ENCODE measurements at places on chromosomes 1 and 21.

DNA sequence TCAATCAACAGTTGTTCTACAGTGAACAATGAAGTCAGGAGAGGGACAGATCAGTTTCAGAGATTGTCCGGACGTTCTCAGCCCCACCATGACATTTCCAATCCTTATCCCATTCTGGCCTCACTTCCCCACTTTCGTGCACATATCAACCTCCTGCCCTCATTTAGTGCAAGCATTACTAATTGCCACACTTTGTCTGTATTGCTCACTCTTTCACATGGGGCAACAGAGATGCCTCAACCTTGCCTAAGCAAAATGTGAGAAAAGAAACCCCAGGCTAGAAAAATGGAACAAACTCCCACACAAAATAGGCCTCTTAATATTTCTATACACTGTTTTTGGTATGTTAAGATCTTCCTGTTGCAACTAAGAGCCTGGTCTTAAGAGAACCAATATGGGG, 8.9 kb upstream of the RGS1 start:
- DNase-seq, result no peak

GRCh38 chr1:186566140-186566855, 105.4 kb upstream of the PDC start:
- no peak for DNase-seq

GRCh38 chr1:213858581-213858980, 129.2 kb upstream of the PROX1 start:
- no peak for DNase-seq

DNA sequence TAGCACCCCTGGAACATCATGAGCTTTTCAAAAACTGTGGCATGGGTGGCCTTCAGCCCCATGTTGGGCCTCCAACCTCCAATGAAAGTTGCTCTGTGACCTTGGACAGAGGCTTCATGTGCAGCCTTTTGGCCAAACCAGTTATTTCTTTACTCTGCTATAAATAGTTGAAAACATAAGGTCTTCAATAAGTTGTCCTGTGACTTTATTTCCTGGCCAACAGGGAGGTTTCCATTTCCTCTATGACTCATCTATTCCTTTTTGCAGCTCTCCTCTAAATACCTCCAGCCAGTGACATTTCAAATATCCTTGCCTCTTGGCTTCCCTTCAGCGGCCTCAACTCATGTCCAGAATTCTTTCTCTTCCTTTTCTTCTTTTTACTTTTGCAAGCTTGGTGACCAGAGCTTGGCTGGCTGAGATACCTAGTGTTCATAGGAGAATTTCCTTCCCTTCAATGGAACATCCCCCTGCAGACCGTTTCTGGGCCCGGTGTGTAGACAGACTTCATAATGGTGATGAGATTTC, 22.7 kb upstream of the TRIM67 start:
- peak; percentile 13 for DNase-seq

GRCh38 chr1:22030473-22030872, 22.0 kb upstream of the CDC42 start:
- DNase-seq, result no peak

GRCh38 chr1:38102636-38103035, 56.0 kb upstream of the POU3F1 start:
- peak; percentile 81 for DNase-seq

- peak; percentile 59 for DNase-seq
Measured at GRCh38 chr1:219324629-219325367, 151.1 kb downstream of the LYPLAL1 start.

DNA sequence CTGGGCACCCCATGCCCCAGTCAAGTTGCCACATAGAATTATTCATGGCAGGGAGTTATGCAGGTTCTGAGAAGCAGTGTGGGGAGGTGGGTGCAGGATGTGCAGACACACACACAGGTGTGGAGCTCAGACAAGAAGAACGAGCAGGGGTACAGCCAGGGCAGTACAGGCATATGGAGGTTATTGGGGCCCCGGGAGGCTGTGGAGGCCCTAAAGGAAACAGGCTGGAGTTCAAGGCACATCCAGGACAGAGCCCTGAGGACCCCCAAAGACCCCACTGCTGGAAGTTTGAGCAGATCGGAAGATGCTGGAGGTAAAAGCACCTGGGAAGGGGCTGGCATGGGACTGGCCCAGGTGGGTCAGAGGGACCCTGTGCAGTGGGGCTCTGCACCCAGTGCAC, 171.3 kb downstream of the PSMG1 start:
- no peak for DNase-seq

DNA sequence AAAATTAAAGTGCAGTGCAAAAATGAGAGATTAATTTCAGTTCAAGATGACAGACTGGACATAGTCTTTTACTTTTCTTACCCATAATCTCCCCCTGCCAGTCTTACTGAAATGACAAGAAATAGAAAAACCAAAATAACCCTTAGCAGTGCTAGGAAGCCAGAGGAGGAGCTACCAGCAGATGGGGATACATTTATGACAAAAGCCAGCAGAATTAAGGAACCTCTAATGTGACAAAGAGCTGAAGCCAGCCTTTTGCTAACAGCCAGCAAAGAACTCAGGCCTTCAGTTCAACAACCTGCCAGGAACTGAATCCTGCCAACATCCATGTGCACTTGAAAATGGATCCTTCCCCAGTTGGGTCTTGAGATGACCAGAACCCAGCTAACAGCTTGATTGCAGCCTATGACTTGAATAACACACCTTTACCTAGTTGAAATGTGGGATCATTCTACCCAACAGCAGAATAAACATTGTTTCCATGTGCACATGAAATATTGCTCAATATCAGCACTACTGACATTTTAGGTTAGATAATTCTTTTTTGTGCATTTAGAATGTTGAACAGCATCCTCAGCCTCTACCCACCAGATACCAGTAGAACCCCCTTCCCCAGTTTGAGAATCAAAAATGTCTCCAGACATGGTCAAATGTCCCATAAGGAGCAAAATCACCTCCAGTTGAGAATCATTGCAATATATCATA, 7.9 kb upstream of the TRAF5 start:
- DNase-seq, result no peak

- DNase-seq, result no peak
Measured at GRCh38 chr1:201648066-201648906, 109.4 kb downstream of the NAV1 start.

DNA sequence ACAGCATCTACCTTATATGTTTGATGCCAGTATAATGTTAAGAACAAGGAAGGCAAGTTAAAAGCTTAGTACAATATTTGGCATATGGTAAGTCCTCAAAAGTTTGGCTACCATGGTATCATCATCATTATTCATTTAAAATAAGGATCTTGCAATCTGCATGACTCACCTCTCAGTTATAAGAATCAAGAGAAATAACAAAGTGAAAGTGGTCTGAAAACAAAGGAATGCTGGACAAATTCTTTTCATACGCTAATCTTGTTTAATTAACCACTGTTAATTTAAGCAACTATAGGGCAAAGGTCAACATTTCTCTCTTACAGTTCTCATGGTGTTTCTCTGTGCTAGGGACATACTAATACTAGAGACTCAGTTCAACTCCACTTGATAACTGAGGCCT, 13.0 kb upstream of the CLDN19 start:
- DNase-seq, result no peak

GRCh38 chr1:220487297-220487820, 40.6 kb upstream of the MARK1 start:
- no peak for DNase-seq

DNA sequence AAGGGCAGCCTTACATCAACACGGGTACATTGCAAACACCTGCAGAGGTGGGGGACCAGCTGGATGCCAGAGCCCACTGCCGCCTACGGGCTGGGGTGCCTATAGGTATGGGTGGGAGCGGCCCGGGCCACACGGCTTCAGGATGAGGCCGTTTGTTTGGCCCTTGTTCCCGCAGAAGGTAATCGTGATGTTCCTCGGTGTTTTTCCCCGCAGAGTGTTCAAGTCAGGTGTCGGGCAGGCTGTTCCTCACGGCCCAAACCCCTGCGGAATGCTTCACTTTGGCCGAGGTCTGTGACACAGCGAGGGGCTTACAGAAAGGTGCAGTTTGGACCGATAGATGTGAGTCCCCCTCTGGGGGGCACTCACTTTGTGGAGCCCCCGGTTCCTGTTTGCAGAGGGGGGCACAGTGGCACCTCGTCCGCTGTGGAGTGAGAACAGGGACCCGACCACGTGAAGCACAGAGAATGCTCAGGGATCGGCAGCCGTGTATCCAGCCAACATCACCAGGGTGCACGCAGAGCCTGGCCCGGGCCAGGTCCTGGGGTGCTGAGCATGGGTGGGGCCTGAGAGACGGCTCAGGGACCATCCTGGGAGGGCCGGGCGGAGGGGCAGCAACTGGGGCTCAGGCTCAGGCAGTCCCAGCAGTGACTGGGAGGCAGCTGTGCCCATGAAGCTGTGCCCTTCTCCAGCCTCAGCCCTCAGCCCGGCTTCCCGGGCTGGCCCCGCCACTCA, 453 bp upstream of the TTLL10 start:
- DNase-seq, result no peak

DNA sequence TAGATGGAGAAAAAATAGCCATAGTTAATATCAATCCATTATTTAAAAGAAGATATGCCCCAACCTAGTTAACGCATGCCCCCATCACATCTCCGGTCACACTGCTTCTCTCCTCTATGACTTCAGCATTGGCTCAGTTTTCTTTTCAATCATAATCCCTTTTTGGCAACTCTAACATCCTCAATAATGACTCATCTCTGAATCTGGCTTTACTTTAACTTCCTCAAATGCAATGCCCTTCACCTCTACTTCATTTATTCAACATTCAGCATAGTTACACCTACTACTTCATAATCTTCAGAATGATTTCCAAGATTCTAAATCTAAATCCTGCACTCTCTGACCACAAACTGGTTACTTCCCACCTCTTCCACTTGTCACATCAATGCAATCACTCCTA, 417.3 kb downstream of the USH2A start:
- peak; percentile 19 for DNase-seq

DNA sequence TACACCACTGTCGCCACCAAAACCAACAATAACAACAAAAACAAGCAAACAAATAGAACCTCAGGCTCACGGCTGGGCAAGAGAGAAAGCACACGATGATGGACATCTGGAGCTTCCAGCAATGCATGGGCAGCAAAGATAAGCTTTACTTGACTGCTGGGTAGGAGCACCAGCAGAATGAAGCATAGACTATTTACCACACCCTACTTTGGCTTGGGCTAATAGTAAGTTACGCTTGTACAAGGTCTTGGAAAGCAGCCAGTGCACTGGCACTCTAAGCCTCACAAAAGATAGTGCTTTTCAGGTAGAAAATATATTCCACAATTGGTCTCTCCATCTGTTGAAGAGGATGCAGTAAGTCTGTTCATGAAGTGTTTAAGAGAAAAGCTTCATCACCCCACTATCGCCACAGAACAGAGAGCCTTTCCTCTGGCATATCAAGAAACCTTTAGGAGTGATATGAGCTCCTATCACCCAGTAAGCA, 13.6 kb downstream of the ADIPOR1 start:
- DNase-seq, result no peak

DNA sequence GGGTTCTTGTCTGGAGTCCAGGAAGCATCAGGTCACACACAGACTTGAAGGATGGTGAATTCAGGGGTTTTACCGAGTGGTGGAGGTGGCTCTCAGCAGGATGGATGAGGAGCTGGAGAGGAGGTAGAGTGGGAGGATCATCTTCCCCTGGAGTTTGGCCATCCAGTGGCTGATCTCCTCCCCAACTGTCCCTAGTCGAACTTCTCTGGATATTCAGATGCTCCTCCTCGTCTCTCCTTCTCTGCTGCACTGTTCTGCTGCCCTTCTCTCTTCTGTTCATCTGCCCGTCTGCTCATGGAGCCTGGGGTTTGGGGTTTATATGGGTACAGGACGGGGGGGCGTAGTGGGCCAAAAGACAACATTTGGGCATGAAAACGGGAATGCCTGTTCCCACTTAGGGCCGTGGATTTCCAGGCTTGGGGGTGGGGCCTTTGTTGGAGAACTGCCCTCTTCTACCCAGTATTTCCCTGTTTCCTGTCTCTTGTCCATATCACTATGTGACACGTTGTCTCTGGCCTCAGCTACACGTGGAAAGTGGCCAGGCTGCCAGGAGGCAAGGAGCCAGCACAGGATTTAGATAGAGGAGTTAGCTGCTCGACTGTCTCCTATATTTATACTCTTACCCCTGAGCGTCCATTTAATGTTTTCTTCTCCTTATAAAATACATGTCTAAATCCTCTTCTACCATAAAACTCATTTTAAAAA, 76.7 kb downstream of the SIPA1L2 start:
- DNase-seq, result peak; percentile 28

DNA sequence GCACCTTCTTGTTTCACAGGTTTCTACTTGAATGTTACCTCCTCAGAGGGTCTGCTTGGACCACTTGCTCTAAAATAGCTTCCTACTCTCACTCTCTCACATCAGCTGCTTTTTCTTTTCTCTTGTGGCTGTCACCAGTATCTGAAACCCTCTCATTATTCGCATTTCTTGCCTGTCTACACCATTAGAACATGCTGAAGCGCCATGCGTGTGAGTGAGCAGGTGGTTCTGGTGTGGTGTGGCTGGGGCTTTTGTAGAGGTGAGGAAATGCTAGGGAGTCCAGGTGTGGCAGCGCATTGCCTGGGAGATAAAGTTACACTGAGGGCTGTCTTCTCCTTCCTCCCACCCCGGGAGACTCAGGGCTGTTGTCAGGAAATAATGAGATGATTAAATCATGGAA, 4.1 kb downstream of the ZNF362 start:
- no peak for DNase-seq

DNA sequence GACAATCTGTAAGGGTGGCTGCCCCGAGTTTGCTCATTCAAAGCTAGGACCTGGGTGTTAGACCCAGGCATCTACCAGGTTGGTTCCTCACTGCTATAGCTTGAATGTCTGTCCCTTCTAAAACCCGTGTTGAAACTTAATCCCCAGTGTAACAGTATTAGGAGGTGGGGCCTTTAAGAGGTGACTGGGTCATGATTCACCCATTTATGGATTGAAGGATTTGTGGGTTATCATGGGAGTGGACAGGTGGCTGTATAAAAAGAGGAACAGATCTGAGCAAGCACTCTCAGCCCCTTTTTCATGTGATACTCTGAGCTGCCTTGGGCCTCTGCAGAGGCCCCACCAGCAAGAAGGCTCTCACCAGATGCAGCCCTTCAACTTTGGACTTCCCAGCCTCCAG, 29.4 kb downstream of the PSMG1 start:
- DNase-seq, result peak; percentile 68
